Sigmoid colon (tissue), 7 donors: ENCODE measurements at places on chromosomes 1 and 21. TPM values are rescaled to one million over a fixed set of nuclear protein-coding genes. Genes with fewer than 3 reads are reported as not detected.

- DNase-seq: peak; percentile 86
These were observed 10.4 kb downstream of the EMC1 start for GRCh38 chr1:19240673-19241538.

GRCh38 chr1:210726621-210727020 is 397.9 kb downstream of the HHAT start:
- DNase-seq: no peak

GRCh38 chr21:36640721-36641244 is 58.1 kb upstream of the SIM2 start:
- no peak for DNase-seq

DNA sequence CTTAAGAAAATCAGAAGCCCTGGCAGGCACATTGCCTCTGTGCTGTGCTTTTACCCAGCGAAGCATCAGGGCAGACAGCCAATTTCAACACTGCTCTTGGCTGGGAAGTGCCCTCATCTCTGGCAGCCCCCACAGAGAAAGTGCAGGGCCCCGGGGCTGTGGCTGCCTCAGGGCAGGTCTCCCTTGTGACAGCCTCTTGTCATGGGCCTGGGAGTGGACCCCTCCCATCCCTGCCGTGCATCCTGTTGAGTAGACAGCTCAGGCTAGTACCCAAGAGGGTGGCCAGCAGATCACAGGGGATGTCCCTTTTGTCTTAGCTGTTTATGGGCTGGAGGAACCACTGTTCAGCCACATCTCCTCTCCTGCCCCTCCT is 23.3 kb downstream of the TTC34 start:
- DNase-seq: peak; percentile 35

GRCh38 chr1:209876078-209876800 is 48.5 kb downstream of the UTP25 start:
- no peak for DNase-seq

DNA sequence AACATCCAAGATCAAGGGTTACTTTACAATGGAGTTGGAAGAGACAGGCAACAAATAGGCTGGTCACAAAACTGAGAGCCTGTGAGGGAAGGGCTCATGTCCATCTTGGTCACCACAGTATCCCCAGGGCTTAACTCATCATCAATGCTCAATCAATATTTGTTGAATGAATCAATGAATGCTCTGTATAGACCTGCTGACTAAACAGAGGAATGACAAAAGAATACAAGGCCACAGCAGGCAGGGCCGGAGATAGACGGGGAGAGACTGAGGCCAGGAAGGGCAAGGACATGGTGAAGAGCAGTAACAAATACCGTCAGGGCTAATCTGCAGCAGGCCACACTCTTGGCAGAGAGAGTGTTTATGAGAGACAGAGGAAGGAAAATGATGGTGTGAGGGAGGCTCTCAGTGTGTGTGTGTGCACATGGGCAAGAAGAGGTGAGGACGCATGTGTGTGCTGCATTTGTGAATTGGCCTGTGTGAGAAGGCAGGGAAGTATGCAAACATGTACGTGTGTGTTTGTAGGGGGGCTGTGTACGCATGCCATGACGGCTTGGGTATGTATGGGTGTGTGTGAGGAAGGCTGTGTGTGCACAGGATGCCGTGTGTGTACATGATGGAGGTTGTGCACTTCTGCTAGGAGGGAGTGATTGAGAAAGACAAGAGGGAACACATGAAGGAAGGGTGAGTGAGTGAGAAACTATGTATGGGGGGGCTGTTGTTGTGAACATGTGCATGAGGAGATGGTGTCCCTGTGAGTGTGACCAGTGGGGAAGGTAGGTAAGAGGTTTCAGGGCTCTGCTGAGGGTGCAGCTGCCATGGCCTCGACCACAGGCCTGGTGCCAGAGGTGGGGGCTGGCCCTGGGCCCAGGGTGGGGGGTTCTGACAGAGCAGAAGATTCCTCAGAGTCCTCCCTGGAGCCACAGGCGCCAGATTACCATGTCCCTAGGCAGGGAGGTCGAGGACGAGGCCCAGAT is 15.4 kb downstream of the AHDC1 start:
- DNase-seq: no peak

GRCh38 chr1:7811476-7811875 is 27.4 kb downstream of the PER3 start:
- no peak for DNase-seq

- DNase-seq: no peak
These were observed 133.9 kb upstream of the SGIP1 start for GRCh38 chr1:66399888-66400529.

- DNase-seq: peak; percentile 91
These were observed 10.9 kb upstream of the SESN2 start for GRCh38 chr1:28248273-28249012.

- DNase-seq: no peak
These were observed 98.4 kb downstream of the GLUL start for GRCh38 chr1:182293119-182293589.

GRCh38 chr1:239293350-239294110 is 92.8 kb upstream of the CHRM3 start:
- no peak for DNase-seq

Gene CBS
- 8.2 TPM for total RNA-seq

Gene SOX13
- total RNA-seq: 29.1 TPM

Gene OR2L8
- not detected for total RNA-seq

Gene F13B
- not detected for total RNA-seq

Gene LRRIQ3
- 0.36 TPM for total RNA-seq

Gene MX2
- total RNA-seq: 6.2 TPM

Gene SHISA4
- total RNA-seq: 23.7 TPM

Gene SMCP
- not detected for total RNA-seq
